ENCODE measurements at places on chromosomes 12 and 14. TPM values are rescaled to one million over a fixed set of nuclear protein-coding genes. Genes with fewer than 3 reads are reported as not detected.
A peak's percentile ranks its signal among the peaks of the same experiment; 100 is the strongest.

- DNase-seq: no peak
These were observed 201.2 kb downstream of the SYNE2 start for GRCh38 chr14:64053694-64054669.

- DNase-seq: peak; percentile 43
These were observed 44.8 kb downstream of the FBXW8 start for GRCh38 chr12:116955382-116956021.

DNA sequence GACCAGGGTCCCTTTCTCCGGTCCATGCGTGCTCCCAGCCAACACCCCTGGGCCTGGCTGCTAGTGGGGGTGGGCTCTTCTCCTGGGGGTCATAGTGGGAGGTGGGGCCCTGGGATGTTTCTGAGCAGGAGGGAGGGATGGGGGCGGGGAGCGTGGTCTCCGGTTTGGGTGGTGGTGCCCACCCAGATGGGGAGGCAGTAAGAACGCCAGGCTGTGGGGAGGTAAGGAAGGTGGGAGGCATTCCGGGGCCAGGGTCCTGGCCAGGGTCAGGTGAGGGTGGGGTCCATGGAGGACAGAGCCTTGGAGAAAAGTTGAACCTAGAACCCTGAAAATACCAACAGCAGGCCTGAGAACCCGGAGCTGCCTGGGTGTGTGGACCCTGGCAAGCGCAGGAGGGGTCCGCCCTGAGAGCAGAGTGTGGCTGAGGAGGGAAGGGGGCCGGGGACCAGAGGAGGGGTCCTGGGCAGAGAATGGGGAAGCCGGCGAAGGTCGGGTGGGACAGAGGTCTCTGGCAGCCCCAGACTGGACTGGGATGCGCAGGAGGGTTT is 5.7 kb downstream of the CRIP2 start:
- DNase-seq: no peak

DNA sequence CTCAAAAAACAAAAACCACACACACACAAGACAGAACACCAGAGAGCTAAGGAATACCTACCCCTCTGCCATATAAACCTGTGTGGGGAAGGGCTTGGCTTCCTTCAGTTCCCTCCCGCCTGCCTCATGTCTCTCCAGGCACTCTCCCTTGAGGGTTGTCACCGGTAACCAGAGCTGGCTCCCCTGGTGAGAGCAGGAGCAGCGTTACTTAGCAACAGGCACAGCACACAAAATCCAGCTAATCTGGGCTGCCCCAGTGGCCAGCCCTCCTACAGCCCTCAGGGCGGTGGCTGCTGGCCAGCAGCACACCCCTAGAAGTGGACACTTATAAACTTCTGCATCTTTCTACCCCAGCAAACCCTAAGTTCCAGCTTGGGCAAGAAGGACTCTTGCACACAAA is 21.6 kb upstream of the NR4A1 start:
- DNase-seq: peak; percentile 41

- no peak for DNase-seq
These were observed 259.1 kb upstream of the FKBP4 start for GRCh38 chr12:2535583-2536204.

DNA sequence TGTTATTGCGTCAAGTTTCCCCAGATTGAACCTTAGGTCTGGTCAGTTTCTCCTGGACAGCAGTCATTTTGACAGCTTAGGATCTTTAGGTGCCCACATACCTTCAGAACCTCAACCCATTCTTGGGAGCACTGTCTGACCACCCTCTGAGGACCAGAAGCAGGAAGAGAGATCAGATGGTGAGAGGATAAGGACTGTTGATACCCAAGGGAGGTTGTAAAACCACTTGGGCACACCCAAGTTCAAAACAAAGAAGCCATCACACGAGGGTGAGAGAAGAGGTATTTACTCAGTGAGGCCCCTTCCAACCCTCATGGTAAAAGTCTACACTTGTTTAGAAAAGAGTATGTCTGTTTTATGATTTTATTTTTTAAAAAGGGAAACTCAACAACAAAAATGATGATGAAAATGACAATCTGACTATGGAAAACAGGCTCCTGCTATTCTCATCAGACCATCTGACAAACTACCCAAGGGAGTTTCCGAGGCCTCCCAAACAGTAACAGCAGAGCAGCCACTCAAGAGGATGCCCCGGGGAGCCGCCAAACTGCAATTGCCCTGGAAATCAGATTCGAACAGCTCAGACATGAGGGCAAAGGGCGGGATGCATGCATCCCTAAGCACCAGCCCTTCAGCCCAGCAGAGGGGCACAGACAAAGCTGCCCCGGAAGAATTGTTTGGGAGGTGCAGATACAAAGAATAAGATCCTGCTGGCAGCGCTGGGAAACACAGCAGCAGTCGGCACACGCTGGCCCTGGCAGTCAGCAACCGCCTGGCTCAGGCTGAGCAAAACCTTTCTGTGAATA is 162.6 kb upstream of the PLEKHG7 start:
- DNase-seq: no peak

DNA sequence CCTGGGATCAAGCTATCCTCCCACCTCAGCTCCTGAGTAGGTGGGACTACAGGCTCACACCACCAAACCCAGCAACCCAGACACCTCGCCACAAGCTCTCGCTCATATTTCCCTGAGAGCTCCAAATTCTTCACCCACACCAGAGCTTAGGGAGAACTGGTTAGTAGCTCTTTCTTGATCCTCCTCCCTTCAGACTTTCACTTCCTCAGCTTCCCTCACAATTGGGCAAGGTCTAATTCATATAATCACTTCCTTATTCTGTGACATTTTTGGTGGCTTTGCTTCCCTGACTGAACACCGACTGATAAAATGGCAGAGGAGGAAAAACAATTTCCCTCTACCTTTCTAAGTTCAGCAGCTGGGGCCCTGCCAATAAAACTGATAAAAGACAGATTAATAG is 88.5 kb downstream of the GXYLT1 start:
- no peak for DNase-seq

DNA sequence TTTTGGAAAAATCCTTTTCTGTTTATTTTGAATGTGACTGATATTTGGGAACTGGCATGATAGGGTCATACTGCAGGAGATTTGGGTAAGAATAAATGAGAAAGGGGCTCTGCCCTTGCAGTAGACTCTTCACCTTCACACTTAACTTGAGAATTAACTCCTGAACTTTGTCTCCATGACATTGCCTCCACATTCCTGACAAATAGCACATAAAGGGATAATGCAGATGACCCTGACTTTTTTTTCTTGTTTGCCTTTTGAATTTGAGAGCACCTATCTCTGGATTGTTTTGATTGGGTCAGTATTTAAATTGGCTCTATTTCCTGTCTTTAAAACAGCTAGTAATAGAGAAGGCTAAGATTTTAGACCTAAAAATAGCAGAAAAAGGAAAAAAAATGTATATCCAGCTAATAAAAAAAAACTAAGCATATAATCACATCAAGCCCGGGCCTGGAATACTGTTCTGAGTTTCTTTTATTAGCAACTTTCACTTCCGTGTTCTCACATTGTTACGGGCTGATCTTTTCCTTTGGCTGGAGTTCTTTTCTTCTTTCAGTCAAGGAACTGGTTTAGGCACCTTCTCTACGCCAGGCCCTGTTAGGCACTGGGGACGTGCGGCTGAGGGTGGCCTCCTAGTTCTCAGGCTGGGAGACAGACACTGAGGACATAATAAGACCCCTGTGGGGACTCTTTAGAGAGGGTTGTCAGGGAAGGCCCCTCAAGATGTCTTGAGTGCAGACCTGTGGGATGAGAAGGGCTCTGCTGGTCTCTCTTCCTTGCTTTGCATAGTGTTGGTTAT is 53.1 kb upstream of the GNPNAT1 start:
- DNase-seq: peak; percentile 51

DNA sequence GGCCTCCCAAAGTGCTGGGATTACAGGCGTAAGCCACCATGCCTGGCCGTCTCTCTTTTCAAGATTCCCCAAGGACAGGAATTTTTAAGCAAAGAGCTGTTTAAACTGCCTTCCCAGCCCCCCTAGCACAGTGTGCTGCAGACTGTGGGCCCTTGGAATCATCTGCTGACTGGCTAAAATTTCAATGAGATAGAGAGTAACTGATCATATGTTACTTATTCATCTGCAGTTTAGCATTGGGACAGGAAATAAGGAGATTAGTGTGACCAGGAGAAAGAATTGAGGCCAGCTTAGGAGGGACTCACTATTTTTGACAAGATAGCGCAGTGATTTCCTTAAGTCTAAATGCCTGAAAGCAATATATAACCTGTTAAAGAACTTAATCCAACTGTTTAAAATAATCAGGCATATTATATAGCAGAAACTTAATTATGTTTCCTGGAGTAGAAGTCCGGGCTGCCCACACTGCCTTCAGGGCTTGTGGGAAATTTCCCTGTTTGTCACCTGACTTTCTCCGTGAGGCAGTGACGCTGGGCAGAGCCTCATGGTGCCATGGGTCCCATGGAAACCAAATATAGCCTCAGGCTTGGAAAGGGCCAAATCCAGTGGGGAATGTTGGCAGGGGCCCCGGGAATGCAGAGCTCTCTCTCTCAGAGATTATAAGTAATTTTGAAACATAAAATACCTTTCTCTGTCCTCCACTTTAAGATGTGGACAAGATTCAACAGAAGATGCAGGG is 22.8 kb upstream of the CEBPE start:
- peak; percentile 92 for DNase-seq

SLC25A21 gene
- 1.2 TPM for total RNA-seq

GRCh38 chr12:110846615-110847566 is at the start of gene CCDC63:
Gene CCDC63 (plus strand): TSS chr12:110846987. CDS start chr12:110852955, 5,968 bp downstream.
- DNase-seq: peak; percentile 16

GRCh38 chr14:91898372-91898771 is 31.0 kb upstream of the TC2N start:
- DNase-seq: no peak

GPRC5D gene
- not detected for total RNA-seq

- no peak for DNase-seq
These were observed 67.3 kb downstream of the VCPKMT start for GRCh38 chr14:50049093-50049492.

DNA sequence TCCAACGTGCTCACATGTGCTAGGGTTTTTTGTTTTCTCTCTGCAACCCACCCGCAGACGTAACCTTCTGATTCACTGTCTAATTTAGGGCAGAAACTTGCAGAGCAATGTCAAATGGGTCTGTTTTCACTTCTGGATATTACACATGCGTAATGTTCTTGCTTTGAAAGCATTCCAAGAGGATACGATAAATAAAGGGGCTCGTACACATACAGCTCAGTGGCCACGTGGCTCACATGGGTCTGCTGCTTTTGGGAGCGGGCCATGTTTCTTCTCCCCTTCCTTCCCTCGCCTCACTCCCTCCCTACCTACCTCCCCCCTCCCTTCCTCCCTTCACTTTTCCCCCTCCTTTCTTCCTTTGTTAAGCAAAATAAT is 23.4 kb downstream of the CACNA1C start:
- peak; percentile 77 for DNase-seq

DNA sequence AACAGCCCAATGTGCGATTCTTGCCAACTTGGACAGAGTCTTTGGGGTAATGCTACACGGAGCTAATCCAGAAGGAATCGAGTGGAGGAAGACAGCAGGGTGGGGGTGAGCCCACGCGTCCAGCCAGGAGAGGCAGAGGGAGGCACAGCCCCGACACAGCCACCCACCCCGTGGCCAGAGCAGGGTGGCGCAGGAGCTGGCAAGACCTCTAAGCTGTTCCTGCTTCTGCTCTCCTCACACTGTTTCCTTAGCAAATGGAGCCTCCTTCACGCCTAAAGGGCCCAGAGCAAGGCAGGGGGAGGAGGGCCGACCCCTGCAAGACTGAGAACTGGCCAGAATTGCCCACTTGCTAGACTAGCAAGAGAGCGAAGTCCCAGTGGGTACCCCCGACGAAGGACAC is 91.5 kb downstream of the FBXL14 start:
- no peak for DNase-seq

IRF2BPL gene
- 25.8 TPM for total RNA-seq

- DNase-seq: no peak
These were observed 12.7 kb upstream of the DCP1B start for GRCh38 chr12:2016862-2017545.

DNA sequence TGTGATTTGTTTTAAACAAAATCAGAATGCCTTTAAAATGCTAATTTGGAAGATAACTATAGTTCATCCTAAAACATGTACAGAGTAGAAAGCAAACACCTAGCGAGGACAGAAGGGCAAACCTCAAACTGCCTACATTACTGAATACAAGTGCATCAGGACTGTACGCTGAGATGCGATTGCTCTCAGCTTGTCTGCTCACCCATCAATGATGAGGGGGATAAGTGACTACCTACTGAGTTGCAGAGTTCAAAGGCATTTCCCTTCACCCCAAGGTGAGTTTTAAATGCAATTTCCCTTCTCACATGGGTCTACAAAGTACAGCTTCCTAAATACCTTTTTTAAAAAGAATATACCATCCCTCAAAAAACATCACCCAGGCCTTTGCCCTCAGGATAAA is 52.9 kb downstream of the PHLDA1 start:
- DNase-seq: no peak

DNA sequence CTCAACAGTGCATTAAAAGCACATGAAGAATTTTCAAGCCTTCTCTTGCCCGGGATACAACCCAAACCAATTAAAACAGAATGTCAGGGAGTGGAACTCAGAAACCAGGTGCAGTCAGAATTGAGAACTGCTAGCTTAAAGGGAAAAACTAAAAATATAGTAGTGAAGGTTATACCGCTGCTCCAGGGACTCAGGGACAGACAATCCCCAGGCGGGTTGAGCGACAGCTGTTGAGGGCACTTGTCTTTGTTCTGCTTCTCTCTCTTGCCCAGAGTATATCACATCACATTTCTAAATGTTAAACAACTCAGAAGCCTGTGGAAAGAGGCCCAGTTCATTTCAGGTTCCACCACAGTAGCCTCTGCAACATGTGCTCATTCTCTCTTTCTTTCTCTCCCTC is 93.1 kb downstream of the SLC5A8 start:
- no peak for DNase-seq

- DNase-seq: no peak
These were observed 128.4 kb upstream of the FKBP4 start for GRCh38 chr12:2666411-2666810.

PTHLH gene
- total RNA-seq: 1.6 TPM

- no peak for DNase-seq
These were observed 390.6 kb upstream of the TBX3 start for GRCh38 chr12:115074617-115075016.

- DNase-seq: no peak
These were observed 11.6 kb downstream of the POMT2 start for GRCh38 chr14:77309131-77309530.
